AG09309 (cell line): ENCODE measurements at places on chromosomes 2 and 18.

- no peak for DNase-seq
Observed at GRCh38 chr18:9095297-9096006, 7.0 kb upstream of the NDUFV2 start.

- no peak for DNase-seq
Observed at GRCh38 chr2:164976301-164976700, 21.0 kb upstream of the SLC38A11 start.

- no peak for DNase-seq
Observed at GRCh38 chr2:96137321-96138178, 752 bp downstream of the ASTL start.

DNA sequence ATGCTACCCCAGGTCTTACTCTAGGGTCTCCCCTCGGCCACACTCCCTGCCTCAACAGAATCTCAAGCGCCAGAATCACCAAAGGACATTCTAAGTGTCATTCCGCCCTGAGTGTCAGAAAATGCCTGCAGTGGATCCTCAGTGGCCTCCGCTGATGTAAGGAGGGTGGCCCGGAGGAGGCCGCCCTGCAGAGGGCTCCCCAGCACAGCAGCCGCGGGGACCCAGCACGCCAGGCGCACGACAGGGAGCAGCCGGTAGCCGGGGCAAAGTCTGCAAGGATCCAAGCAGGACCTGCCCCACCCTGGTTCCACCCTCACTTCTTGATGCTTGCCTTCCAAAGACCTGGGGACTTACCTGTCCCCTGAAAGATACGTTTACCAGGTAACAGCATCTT, 54.2 kb upstream of the ID2 start:
- DNase-seq = no peak

GRCh38 chr18:35717182-35717581, 135.6 kb downstream of the GALNT1 start:
- no peak for DNase-seq
